ENCODE measurements at places on chromosomes 2 and 18.

- DNase-seq: no peak
Observed at GRCh38 chr2:96136129-96136720, 2.1 kb downstream of the ASTL start.

GRCh38 chr18:74368901-74369705 lies 53.5 kb downstream of the C18orf63 start:
- DNase-seq: no peak

DNA sequence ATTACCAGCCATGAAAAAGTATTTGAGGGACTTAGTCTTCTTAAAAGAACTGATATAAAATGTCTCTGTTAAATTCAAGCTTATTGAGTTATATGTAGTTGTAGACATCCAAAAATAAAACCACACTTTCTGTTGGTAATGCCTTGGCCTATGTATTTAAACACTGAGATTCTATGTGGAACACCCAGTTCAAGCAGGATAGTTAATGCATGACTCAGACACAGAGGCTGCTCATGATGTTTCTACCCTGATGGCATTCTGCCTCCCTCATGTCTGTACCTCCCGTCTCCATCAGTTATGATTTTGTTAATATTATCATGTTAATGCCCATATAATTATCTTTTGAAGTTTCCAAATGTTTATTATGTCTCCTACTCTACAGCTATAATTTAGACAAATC lies 164.5 kb downstream of the XIRP2 start:
- no peak for DNase-seq

DNA sequence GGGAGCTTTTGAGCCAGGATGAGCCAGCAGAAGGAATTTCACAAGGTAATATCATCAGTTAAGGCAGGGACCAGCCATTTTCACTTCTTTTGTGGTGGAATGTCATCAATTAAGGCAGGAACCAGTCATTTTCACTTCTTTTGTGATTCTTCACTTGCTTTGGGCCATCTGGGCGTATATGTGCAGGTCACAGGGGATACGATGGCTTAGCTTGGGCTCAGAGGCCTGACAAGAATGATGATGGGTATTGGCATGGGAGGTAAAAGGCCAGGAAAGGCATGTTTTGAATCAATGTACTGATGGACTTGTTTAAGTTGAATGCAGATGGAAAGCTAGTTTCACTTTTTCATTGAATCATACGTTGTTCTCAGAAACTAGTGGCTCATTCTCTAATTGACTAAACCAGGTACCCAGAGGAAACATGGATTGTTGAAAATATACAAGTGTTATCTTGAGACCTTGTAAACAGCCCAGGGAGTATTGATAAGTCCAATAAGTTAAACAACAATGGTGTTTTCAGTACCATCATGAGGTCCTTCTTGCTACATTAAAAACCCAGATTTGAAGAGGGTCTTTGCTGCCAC lies 1672.5 kb upstream of the DDX18 start:
- DNase-seq: no peak
